PC-9 (cell line): ENCODE measurements at places on chromosomes 16 and 17. TPM values are rescaled to one million over a fixed set of nuclear protein-coding genes. Genes with fewer than 3 reads are reported as not detected.

DNA sequence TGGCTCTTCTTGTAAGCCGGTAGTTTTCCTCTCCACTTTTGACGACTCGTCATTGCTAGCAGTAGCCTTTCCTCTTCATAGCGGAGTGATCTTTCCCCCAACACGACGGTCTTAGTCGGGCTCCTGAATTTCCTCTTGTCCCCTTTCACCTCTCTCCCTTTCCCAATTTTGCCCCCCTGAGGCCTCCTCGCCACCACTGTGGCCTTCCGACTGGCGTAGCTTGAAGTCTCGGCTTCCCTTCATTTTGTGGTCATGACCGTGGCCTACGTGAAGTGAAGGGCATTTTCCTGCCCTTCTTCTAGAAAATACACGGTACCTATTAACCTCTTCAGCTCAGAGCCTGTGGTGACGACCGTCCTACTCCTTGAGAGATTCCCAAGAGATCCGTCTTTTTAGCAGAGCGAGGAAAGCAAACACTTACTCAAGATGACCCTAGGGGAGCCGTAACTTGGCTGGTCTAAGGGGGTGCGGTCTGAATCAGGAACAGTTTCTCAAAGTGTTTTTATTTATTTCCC lies 787 bp downstream of the PRKAR1A start:
- no peak for DNase-seq

Gene HEATR9
- not detected in 2 replicates for total RNA-seq

Gene GCGR
- not detected in 2 replicates for total RNA-seq

Gene TRIM65
- total RNA-seq = 21.1 and 27.1 TPM in 2 replicates

DNA sequence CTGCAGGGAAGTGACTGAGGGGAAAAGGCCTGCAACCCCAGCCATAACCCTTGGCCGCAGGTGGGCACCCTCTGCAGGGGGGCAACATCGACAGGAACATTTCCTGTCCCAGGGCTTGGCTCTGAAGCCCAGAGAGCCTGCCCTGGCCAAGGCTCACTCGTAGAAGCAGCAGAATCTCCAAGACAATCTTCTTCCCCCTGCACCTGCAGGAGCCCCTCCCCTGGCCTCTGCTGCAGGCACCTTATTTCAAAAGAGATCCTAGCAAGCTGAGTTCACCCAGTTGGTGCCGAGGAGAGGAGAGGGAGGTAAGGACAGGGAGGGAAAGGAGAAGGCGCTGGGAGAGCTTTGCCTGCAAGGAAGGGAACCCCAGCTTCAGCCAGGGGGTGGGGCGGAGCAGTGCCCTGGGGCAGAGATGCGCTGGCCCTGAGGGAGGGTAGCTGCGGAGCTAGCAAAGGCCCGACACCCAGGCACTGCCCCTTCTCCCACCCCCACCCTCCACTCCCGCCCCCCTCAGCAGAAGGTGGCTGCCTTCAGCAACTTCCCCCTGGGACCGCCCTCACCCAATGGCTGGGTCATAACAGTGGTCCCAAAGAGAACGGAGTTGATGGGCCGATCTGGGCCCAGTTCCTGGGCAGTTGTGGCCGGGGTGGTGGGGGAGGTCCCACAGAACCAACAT lies 104.3 kb upstream of the TNRC6C start:
- no peak for DNase-seq

Gene ZNF771
- total RNA-seq = 19.0 and 21.9 TPM in 2 replicates

DNA sequence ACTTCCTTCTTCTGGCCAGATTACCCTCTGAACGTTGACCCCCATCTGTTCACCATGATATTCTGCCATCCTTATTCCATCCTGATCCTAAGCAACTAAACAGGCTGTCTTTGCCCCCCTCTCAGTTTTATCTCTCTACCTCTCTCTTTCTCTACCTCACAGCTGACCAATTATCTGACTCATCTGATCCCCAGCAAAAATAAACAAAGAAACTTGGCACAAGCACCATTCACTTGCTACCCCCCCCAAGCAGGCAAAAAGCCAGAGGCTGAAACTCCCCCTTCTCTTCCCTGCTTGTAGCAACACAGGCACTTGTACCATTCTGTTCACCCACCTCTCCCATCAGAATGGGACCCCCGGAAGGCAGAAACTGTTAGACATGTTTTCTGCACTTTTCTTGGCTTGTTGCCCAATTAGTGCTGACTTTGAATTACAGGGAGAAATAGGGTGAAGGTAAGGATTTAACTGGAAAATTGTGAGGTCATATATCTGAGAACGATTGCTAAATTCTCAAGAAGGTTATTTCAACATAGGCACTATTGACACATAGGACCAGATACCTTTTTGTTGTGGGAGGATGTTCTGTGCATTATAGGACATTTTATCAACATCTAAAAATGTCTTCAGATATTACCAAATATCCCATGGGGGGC lies 163.2 kb downstream of the TOX3 start:
- no peak for DNase-seq
